Stimulated activated CD4-positive, alpha-beta T cell treated with anti-CD3 and anti-CD28 coated beads, TNF-alpha, amount 100 ng/mL, for 4 hours (primary cell): ENCODE measurements at places on chromosomes 2 and 18.

DNA sequence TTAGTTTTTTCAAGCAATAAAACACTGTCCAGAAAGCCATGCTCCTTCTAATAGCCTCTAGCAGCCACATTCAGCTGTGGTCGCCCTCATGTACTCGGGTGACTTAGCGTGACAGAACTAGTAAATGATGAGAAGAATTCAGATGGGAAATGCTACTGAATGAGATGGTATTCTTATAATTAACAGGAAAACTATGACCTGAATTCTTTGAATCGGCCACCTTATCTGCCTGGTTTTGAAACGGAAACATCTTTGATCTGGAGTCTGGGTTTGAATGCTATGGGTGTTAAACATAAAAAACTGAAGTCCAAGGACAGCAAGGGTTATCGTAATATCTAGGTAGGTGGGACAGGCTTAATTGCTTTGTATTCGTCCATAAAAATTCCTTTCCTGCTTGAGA is 138.8 kb upstream of the DNMT3A start:
- DNase-seq, result no peak

GRCh38 chr2:177264209-177264692 is 276 bp downstream of the NFE2L2 start:
- no peak for DNase-seq

DNA sequence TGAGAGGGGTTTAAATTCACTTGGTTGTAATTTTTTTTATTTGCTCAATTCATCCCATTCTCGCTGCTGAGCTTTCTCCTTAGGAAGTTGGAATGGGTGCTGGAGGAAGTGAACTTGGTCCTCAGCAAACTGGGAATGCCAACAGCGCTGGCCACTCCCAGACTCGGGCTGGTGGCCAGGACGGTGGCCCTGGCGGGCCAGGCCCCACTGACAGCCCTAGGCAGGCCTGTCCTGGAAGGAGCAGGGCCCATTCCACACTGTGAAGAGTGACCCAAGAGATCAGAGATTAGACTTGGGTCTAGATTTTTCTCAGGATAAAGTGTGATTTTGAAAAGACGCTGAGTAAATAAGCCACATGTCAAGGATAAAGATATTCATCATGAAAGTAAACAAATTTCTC is 132.7 kb downstream of the HDAC4 start:
- DNase-seq, result no peak

DNA sequence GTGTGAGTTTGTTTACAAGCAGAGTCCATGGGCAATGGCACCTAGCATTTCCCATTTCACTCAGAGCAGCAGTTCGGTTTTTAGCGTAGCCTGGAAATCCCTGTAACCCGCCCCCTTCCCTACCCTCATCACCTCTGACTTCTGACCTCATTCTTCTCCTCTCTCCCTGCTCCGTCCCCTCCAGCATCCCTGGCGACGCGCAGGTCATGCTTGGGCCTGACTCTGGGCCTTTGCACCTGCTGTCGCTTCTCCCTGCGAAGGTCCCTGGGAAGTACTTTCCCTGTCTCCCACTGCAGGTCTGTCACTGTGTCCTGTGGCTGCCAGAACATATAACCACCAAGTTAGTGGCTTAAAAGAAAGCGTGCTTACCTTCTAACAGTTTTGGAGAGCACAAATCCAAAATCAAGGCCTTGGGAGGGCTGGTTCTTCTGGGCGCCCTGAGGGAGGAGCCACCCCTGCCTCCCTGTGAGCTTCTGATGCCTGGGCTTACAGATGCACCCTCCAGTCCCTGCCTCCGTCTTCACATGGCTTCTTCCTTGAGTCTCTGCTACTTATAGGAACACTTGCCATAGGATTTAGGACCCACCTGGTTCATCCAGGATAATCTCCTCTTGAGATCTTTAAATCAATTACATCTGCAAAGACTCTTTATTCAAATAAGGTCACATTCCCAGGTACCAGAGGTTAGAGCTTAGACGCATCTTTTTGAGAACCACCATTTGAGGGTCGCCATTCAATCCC is 8.1 kb upstream of the RAB17 start:
- DNase-seq, result no peak

DNA sequence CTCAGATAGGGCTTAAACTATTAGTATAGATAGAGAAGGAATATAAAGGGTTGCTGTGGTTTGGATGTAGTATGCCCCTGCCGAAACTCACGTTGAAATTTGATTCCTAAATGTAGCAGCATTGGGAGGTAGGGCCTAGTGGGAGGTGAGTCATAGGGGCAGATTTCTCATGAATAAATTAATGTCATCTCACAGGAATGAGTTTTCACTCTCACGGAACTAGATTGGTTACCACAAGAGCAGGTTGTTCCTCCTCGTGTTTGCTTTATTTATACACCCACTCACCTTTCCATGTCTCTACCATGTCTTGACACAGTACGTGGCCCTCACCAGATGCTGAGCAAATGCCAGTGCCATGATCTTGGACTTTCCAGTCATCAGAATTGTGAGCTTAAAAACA is 218.2 kb downstream of the RBM43 start:
- no peak for DNase-seq

DNA sequence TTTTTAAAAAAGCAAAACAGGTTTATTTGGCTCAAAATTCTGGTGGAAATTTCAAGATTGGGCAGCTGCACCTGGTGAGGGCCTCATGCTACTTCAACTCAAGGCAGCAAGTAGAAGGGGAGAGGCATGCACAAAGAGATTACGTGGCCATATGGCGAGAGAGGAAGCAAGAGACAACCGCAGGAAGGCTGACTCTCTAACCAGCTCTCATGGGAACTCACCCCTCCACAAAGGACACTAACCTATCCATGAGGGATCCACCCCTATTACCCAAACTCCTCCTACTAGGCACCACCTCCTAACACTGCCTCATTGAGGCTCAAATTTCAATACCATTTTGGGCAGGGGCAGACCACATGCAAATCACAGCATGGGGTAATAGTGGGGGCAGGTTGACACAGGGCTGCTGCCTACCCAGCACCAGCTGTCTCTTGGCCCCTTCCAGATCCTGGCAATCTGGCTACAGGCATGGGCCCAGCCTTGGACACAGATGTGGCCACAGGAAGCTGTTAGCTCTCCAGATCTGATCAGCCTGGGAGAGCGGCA is 2.0 kb upstream of the CAPN10 start:
- no peak for DNase-seq

GRCh38 chr2:219976871-219977270 is 349.4 kb downstream of the SLC4A3 start:
- no peak for DNase-seq

GRCh38 chr18:57480733-57481132 is 45.6 kb downstream of the ONECUT2 start:
- no peak for DNase-seq

DNA sequence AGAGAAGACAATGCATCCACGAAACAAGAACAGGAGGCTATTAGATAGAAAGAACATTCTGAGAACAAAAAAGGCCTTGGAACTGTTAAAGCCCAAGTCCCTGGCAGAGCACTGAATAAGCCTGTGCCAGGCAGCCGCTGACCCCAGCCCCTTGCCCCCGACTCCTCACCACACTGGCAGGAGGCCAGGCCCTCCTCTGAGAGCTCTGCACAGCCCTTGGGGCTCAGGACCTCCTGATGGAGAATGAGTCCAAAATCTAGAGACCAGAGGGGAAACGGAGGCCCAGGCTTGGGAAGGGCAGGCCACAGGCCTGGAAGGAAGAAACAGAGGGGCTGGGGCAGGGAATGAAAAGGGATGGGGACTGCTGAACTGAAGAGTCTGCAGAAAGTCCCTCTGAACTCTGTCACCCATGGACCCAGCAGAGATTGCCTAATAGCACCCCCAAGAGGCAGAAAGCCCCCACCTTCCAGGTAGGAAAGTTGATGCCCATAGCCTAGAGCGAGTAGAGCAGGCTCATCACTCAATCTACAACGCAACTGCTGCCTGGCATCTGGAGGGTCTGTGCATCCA is 18.3 kb upstream of the TNS1 start:
- DNase-seq, result no peak

- DNase-seq, result no peak
Observed at GRCh38 chr2:3265981-3266924, 111.4 kb downstream of the EIPR1 start.

- no peak for DNase-seq
Observed at GRCh38 chr2:228731517-228731916, 539.6 kb downstream of the PID1 start.

- DNase-seq, result no peak
Observed at GRCh38 chr2:192201116-192201515, 6.4 kb upstream of the TMEFF2 start.
